ENCODE measurements at places on chromosomes 5 and 9.

DNA sequence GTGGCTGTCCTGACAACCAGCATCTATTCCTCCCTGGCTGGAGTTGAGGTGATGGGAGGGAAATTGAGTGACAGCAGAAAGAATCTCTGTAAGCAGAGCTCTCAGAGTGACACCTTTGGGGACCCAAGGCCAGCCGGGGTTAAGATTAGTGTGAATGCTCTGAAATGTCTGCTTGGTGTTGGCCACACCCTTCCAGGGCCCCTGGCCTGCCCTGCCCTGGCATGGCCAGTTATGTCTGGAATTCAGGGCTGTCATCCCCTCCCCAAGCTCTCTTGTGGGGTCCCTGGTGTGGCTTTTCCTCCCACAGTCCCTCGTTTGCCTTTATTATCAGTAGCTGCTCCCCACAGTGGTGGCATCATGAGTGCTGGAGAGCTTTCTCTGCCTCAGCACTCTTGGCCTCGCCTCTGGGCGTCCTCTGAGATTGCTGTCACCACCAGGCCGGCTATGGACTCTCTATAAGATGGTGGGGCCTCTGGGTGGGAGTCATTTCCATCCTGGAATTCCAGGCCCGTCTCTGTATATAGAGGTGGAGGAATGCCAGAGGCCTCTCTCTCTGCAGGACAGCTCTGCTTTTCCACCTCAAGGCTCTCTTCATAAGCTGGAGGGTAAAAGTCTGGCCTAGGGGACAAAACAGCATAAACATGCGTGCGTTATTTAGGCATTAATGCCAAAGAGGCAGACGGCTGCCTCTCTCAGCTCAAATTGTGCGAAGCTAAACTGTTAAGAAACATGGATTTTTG, 3.6 kb downstream of the TMEM252 start:
- DNase-seq = no peak

GRCh38 chr5:1033178-1033577, 24.6 kb downstream of the NKD2 start:
- DNase-seq = no peak

GRCh38 chr9:120608421-120608820, 28.5 kb upstream of the CDK5RAP2 start:
- no peak for DNase-seq

DNA sequence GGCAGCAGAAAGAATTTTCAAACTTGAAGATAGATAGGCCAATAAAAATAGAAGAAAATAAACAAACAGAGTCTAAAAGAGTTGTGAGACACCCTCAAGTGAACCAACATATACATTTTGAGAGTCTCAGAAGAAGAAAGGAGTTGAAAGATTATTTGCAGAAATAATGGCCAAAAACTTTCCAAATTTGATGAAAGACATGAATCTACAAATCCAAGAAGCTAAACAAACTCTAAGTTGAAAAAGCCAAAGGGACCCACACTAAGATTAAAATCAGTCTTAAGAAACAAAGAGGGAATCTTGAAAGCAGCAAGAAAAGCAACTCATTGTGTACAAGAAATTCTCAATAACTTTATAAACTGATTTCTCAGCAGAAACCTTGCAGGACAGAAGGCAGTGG, 137.0 kb downstream of the SAXO1 start:
- DNase-seq = no peak

- no peak for DNase-seq
These were observed 32.3 kb upstream of the OLFM1 start for GRCh38 chr9:135055181-135055580.

DNA sequence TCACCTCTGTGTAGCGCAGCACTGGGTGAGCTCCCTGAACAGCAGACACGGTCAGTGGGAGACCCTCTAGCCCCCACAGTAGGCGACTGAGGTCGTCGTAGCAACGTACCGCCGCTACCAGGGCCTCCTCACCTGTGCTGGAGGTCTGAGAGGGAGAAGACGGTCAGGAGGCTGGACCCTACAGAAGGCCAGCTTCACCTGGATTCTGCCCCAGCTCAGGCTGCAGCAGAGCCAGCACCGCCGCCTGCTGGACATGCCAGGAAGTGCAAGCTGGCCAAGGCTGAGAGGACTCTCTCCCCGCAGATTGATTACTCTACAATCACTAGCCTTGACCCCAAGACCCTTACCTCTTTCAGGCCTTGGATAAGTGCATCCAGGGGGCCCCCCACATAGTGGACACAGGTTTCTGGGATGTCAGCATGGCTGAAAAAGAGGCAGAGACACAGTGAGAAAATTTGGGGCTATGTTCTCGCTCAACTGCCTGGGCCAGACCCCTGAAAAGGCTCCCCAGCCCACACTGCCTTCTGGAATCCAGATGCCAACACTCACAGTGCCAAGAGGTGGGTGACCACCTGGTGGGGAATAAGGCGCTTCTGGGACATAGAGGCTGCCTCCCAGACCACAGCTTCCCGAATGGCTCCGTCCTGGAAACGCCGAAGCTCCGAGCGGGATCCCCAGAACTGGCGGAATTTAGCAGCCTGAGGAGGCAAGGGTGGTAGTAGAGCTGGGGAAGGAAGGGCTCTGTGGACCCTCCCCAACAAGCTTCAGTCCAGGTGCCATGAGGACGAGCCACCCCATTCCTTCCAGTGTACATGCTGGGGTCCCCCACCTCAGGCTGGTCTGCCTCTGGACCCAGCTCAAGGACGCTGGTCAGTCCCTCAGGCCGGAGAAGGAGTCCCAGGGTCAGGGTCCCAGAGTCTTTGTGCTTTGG, 6.9 kb downstream of the NOL6 start:
- peak; percentile 83 for DNase-seq

- DNase-seq = peak; percentile 60
These were observed 89.7 kb upstream of the CCNG1 start for GRCh38 chr5:163347671-163348070.

- no peak for DNase-seq
These were observed 88.5 kb downstream of the SUSD1 start for GRCh38 chr9:112086627-112087026.

DNA sequence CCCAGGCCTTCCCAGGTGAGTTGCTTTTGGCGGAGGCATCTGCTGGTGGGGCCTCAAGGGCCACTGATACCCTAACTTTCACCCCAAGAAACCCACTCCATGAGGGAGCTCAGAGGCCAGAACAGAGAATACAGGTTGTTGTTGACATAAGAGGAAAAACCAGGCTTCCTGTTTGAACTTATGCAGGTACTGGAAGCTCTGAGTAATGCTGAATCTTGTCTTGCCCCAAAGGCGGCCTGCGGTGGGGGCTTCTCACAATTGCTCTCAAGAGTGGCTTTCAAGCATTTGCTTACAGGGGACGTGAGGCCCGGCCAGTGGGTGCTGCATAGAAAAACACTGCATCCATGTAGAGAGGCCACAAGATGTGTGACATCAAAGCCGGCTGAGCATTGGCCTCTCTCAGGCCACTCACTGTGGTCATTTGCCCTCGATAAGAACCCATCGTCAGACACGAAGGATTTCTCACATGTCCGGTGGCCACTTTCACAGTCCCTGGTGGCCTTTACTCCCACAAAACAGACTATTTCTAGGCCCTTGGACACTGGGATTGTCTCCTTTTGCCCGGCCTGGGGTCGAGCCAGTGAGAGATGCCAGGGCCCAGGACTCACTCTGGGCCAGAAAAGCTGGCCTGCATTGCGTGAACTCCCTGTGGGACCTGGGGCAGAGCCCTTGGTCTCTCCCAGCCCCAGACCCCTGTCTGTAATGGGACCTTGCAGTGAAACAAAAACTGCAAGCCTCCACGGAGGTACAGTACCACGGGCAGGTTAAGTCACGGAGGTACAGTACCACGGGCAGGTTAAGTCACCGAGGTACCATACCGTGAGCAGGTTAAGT, 34.5 kb upstream of the TCF7 start:
- no peak for DNase-seq

DNA sequence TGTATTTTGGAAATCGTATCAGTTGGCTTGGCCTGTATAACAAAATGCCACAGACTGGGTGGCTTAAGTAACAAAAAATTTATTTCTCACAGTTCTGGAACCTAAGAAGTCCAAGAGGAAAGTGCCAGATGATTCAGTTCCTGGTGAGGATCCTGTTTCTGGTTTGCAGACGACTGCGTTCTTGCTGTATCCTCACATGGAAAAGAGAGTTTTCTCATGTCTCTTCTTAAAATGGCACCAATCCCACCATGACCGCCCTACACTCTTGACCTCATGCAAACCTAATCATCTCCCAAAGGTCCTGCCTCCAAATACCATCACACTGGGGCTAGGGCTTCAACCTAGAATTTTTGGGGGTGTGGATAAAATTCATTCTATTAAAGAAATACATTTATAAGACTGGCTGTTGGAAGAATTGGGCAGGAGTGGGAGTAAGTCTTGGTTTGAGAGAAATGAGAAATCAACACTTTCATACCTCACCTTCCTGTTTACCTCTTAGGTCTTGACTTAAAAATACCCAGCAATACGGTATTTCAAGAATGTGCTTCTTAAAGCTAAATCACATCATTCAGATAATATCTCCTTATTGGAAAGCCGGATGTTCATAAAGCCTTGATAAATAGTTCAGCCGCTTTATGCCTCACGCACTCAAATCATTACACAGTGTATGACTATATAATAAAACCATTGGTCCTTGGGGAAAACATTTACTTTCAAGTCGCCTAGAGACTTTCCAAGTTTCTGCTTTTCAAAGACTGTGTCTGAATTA, 28.7 kb downstream of the PTTG1 start:
- DNase-seq = no peak

DNA sequence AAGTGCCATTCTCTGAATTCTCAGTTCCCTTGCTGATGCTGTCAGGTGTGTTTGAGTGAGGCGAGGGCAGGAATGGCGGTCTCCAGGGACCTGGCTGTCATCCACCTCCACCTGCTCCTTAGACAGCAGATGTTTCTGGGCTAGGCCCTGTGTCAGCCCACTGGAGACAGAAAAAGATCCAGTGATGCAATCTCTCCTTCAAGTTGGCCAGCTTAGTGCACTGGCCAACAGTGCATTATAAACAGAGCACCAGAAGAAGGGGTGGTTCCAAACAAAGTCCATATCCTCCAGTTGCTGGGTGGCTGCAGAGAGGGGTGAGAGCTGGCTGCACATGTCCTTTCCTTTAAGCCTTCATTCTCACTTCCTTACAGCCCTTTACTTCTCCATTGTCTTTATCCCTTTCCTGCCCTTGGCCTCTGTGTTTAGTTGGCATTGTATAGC, 26.5 kb downstream of the NANS start:
- no peak for DNase-seq

DNA sequence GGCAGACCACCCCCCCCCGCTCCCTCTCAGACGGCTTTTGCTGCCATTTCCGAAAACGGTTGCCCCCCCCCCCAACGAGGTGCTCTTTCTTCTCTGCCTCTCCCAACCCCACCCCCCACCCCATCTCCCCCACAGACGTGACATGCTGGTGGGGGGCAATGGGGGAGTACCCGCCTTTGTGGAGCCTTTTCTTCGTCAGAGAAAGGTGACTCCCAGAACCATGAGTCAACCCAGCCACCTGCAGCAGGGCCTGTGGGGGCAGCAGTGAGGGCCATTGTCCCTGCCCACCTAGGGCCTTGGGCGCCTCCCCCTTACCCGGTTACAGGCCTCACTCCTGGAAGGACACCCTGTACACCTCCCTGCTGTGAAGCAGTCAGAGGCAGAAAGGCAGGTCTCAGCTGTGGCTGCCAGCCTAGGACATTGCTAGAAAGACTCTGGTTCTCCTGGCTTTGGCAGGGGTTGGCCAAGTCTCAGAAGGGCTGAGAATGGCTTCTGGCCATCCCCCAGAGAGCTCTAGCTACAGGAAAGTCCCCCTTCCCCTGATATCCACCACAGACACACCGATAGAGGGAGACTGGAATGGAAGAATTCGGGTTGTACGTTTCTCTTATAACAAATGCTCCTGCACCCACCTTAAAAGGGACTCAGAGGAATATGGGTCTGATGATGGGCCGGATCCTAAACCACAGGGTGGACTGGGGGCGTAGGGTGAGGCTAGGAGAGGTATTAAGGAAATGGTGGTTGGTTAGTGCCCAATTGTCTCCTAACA, 2.2 kb downstream of the DNAJB5 start:
- no peak for DNase-seq

GRCh38 chr5:4772591-4772990, 367.5 kb upstream of the ADAMTS16 start:
- no peak for DNase-seq

DNA sequence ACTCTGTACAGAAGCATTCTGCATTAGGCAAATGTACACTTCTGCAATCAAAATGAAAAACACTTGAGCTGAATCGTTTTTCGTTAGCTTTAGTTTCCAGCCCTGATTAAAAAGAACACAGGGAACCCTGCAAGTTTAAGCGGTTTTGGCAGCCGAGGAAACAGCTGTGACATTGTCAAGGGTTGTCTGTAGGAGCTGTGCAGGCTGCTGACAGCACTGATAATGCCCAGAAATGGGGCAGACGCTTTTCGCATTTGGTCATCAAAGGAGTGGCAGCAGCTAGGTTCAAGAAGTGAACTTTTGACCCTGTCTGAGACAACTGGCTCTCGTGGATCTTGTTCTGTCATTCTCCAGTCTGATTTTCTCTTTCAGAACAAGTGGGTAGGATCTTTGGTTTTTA, 165.6 kb upstream of the CCDC152 start:
- no peak for DNase-seq

DNA sequence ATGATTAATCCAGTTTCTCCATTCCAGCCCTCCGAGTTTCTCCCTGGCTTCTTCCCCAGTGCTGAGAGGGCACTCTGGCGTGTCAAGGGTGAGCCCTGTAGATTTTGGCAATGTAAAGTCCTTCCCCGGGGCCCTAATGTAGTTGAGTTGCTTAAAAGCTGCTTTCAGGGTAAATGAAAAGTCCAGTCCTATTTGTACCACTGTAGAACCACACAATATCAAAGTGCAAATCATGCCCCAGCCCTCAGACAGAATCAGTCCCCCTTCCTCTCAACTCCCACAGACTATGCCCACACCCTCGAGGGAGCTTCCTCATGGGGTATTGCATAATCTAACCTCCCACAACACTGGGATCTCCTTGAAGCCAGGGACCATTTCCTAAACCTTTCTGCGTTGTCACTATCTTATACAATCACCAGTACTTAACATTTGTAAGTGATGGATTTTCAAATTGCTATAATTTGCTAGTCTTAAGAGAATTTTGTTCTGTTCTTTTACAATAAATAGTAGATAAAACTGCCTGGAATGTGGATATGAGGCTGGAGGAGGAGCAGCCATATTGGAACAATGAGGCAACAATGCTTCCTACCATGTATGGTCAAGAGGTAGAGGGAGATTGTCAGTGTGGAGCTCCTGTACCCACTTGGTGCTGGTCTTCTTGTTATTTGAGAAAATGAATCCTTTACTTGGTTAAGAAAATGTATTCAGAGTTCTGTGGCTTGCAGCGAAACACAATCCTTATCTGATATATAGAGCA, 34.4 kb downstream of the ZNF366 start:
- DNase-seq = no peak

- DNase-seq = no peak
These were observed 2.1 kb downstream of the CSF2 start for GRCh38 chr5:132075719-132076077.

GRCh38 chr5:44312374-44312773, 76.8 kb downstream of the FGF10 start:
- no peak for DNase-seq

DNA sequence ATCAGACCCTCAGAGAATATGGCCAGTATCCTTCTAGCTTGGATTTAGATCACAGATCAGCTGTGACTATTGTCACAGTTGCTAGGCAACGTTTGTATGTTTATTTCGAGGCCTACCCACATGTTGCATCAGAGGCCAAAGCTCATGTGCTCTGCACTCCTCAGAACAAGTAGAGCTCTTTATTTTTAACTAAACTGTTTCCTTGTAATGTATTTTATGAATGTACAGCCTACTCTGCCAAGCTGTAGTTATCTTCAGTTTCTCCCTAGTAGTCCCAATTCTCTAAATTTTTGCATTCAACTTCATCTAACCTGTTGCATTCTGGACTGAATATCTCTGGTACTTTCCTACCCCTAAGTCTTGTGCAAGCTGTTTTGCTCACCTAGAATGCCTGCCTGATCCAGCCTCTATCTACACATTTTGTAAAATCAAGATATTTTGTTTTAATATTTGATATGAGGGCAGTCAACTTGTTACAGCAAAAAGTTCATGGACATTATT, 52.8 kb downstream of the CAST start:
- no peak for DNase-seq

All from GM10248 (cell line).